ENCODE measurements at places on chromosomes 1 and 21.
A peak's percentile ranks its signal among the peaks of the same experiment; 100 is the strongest.

DNA sequence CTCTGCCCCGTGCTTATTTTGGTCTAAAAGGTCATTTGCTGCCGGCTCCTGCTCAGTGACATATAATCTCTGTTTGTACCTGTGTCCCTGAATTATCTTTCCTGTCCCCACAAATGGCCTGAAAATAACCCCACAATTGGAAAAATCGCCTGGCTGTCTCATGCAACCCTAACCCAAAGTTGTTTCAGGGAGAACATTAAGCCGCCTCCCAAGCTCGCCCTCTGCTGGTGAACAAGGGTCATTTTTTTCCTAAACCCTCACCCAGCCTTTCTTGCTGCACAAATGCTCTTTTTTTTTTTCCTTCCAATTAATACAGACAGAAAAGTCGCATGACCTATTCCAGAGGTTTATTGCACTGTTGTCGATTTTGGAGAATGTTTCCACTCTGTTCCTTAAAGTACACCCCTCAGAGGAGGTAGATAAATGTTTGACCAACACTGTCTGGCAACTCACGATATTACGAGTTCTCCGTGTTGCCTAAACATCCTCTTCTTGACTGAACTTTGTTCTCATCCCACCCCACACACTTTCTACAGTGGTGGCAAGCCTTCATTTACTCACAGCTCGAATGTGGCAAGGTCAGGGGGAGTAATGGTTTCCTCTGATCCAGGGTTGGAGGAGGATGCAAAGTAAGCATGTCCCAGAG, 148.7 kb downstream of the ZZZ3 start:
- DNase-seq, result peak; percentile 56

- no peak for DNase-seq
Measured at GRCh38 chr1:21511579-21512522, 2.6 kb downstream of the ALPL start.

DNA sequence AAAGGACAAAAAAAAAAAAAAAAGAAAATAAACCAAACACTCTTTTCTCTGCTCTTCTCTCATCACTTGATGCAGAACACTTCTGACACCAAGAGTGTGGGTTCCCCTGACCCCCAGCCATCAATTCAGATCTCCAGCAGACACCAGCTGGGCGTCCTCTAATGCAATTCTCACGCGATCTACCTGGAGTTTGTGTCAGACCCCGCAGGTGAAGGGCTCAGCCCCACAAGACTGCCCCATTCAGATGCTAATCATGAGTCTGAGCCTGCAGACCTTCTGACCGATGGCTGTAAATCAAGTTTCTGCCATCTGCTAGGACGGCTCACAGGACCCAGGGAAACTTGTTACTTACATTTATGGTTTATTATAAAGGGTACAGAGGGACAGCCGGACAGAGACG, 133.6 kb upstream of the C1orf174 start:
- DNase-seq, result no peak

GRCh38 chr1:93346421-93346993, 800 bp downstream of the DR1 start:
- no peak for DNase-seq

DNA sequence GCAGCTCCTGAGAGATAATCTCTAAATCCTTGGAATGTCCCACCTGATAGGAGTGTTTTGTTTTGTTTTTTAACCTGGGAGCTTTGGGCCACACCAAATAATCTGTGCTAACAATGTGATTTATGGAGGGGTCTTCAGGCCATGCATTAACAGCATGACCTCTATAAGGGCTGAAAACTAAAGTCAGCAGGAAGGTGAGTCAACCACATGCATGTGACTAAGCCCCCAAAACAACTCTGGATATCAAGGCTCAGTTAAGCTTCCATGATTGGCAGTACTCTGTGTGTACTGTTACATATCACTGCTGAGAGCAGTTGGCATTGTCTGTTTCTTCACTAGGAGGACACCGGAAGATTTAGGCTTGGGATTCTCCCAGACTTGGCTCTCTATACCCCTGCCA, 10.7 kb downstream of the AUNIP start:
- DNase-seq, result no peak

DNA sequence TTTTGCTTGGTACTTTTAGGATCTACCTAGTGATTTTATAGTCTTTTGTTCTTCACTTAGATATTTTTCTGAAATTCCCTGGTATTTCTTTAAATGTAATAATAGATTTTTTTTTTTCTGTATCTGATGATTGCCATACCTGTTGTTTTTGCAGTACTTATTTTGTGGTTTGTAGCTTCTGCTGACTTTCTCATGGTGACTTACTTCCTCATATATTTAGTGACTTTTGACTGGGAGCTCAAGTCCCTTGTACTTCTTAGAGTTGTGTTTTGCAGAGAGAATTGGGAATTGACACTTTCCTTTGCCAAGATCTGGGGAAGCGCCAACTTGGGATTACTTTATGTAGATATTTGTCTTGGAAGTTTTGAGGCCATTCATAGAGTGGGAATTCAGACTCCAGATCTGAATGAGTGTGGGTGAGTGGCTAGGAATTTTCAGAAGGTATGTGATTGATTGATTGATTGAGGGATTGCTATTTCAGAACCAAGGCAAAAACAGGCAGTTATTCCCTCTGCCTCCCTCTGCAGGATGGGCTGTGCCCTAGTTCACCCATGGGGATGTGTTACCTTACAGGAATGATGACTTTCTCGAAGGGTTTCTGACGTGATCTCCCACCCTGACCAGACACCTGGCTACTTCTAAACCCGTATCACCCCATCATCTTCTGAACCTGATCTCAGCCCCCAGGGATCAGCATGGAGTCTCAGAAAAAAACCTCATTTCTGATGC, 219.5 kb downstream of the URB2 start:
- DNase-seq, result no peak

- no peak for DNase-seq
Measured at GRCh38 chr1:26070963-26071342, 3.5 kb upstream of the TRIM63 start.

DNA sequence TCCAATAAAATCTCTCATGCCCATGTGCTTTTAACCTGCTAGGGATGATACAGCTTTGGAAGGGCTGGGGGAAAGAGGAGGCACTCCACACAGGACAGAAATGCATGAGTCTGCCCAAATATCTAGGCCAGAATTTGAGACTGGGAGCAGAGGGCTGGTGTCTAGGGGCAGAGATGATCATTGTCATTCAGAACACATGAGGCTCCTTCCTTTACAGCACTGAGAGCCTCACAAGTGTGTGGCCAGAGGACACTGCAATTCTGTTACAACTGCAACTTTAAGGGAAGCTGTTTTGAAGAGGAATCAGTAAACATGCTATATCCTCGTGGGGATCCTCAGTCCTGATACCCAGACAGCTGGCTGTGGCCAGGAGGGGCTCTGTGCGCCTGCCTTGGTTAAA, 541.3 kb downstream of the OMA1 start:
- no peak for DNase-seq

GRCh38 chr1:192747943-192748342, 60.9 kb upstream of the RGS2 start:
- no peak for DNase-seq

DNA sequence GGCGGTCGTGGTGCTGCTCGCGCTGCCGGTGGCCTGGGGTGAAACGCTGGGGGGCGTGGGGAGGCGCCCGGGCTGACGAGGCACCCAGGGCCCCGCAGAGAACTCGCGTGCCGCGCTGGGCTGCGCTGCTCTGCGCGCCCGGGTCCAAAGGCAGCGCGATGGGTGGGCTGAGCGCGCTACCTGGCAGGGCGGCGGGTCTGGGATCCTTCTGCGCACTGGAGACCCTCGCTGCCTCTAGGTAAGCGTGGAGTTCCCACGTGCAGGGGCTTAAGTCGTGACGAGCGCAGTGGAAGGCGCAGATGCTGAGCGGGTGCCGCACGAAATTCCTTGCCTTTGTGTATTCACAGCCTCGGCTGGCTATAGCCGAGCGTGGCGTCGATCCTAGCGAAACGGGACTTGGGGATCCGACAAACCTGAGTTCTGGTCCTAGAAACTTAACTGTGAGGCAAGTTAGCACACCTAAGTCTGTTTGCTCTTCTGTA, 24.6 kb downstream of the CR1L start:
- DNase-seq, result no peak

- DNase-seq, result no peak
Measured at GRCh38 chr1:113282008-113282892, 108.1 kb upstream of the MAGI3 start.

DNA sequence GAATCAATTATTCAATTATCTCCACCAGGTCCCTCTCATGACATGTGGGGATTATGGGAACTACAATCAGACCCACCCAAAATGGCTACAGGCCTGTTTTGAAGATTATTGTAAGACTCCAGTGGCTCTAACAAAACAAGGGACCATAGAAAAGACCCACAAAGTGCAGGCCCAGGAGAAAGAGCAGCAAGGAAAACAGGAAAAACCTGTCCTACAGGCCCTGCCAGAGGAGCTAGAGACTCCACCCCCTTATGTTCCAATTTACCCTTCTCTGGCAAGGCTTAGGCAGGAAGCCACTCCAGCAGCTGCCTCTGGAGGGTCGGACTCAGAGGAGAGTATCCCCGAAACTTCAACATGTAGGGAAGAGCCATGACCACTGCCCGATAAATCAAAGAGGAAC, 96.5 kb downstream of the LIPI start:
- DNase-seq, result no peak
